Stimulated activated CD8-positive, alpha-beta memory T cell treated with anti-CD3 and anti-CD28 coated beads, Interleukin-7, amount 100 ng/mL, for 4 hours (primary cell): ENCODE measurements at places on chromosomes 12 and 14.

- no peak for DNase-seq
These were observed 3.3 kb downstream of the PPP1R3E start for GRCh38 chr14:23299211-23299957.

GRCh38 chr12:39505023-39505422 lies 62.1 kb upstream of the KIF21A start:
- no peak for DNase-seq

- DNase-seq: no peak
These were observed 183.4 kb upstream of the NRXN3 start for GRCh38 chr14:77986773-77987172.

DNA sequence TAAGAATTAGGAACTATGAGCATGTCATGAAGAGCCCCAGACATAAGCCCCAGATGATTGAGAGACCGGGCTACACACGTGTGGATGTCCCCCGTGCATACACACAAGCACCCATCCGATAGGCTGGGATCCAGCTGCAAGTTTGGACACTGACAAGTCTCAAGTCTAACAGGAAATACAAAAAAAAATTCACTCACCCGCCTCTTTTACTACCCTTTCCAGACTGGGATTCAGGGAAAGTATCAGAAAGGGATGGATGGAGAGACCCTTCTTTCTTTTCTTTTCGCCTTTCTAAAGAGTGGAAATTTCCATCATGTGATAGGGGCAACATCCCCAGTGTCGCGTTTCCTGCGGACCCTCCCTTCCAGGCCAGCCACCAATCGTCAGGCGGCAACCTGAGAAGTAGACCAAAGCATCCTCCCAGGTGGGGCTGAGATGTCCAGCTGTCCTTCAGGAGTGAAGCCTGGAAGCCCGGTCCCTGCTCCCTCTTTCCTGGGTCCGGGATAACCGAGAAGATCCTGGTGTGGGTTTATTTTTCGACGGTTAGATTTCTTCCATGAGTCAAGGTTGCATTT lies 6.4 kb upstream of the SLC38A4 start:
- DNase-seq: no peak

GRCh38 chr14:74570696-74571095 lies 41.3 kb downstream of the LTBP2 start:
- DNase-seq: no peak

DNA sequence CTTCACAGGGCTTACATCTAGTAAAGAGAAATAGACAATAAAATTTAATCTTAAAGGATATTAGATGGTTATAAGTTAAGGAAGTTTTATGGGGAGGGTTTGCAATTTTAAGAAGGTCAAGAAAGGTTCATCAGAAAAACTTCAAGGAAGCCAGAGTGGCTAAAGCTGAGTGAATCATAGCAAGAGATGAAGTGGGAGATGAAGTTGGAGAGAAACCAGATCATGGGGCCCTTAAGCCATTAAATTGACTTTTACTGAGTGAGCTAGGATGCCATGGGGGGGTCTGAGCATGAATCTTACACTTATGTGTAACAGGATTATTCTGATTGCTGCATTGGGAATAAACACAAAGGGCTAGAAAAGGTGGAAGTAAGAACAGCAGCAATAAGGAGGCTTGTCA lies 189.2 kb downstream of the LRIG3 start:
- DNase-seq: no peak

DNA sequence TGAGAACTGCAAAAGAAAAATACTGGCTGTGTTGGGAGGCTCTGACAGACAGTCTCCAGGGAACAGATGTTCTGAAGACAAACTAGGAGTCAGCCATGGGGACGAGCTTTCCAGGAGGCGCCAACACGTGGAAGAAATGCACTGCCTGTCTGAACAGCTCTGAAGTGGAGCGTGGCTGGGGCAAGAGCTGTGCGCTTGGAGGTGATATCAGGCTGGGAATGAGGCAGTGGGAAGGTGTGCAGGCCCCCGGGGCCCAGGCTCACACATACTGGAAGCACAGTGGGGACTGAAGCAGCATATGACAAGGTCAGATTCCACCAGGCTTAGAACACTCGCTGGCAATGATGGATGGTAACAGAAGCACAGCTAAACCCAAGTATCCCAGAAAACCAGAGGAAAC lies 17.5 kb downstream of the APPL2 start:
- DNase-seq: no peak

GRCh38 chr14:66111891-66112290 lies 374.3 kb upstream of the CCDC196 start:
- no peak for DNase-seq

DNA sequence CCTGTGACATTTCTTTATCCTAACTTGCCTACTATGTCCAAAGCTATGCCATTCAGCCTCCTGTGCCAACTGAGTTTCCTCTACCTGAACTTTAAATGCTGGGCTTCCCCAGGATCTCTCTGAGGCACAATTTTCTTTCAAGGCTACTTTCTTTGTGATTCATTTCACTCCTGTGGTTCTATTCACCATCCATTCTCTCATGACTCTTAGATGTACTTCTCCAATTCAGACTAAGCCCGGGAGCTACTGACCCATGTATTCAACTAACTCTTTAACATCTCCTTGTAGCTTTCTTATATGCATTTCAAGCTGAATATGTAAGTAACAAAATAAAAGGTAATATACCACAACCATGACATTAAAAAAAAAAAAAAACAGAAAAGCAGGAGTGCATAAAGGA lies 738.9 kb upstream of the USP15 start:
- DNase-seq: no peak

DNA sequence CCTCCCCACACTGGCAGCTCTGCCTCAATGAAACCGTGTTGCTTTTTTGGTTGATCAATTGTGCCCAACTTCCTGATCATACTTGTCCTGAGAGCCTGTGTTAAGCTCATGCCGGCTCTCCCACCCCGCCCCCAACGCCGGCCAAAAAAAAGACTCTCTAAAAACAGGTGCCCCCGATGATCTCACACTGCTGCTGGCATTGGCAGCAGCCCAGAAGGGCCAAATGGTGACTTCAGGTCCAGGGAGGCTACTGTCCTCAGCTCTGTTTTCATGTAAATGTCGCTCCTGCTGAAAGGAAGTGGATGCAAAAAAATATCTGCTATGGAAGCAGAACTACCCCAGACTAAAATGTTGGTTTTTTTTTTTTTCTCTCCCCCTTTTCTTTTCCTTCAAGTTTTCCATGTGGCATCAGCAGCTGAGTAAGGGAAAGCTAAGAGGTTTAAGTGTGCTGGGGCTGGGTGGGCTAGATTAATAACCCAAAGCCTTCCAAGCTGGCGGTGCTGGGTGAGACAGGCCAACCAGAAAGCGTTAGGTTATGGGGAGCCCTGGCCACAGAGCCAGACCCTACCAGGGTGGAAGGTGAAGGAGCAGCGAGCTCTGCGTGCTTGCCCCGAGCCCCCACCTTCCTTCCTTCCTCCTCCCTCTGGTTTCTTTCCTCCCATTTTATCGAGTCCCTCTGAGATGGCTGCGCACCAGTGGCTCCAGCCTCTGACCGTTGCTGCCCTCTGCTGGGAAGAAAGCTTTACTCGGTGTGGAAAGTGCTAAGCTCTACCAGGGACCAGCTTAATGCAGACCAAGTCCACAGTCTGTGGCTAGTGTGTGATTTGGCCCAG lies 396.1 kb downstream of the NRXN3 start:
- no peak for DNase-seq
